ENCODE measurements at places on chromosomes 5 and 9.
A peak's percentile ranks its signal among the peaks of the same experiment; 100 is the strongest.

DNA sequence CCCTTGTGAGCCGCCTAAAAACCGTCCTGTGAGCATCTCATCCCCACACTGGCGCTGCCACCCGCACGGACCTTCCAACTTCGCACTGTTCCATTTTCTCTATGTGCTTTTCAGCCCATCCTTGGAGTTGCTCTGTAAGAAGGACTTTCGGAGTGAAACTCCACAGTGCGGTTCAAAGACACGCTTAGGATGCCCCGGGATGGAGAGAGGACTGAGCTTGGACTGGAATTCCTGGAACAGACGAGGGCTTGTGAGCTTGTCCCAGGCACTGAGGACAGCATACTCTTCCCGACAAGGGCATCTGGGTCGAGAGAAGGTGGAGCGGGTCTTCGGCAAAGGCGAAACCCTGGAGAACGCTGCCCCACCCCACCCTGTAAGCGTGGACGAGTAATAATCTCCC, 187.8 kb downstream of the MEF2C start:
- DNase-seq = no peak

DNA sequence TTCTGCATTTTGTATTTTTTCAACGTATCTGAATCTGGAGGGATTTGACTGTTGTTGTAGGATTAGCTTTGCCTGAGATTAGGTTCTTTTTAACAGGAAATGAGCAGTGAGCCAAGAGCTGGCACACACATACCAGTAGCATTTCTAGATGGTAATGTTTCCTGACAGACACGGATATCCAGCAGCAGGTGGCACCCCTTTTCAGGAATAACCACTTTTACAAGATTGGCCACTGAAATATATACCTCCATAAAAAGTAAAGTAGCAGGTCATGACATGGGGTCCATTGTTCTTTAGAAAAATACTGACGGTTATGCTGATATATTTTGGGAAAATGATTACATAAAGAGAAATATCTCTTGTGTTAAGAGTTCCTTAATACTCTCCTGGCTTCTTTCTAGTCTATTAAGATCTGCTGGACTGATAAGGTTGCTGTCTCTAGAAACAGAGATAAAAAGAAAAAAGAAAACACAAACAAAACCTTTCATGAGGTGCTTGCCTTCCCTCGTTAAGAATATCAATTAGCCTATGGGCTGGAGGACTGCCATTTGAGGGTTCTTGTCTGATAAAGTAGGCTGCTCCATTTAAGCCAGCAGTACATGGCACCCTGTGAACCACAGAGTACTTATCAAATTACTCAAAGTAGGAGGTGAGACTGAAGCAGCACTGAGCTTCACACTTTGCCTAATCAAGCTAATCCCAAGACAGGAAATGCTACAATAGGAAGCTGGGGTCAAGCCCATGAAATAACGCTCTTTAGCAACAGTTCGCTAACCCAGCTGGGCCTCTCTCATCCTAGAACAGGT, 101.6 kb upstream of the PCA3 start:
- peak; percentile 71 for DNase-seq

- DNase-seq = no peak
Measured at GRCh38 chr5:53337827-53338226, 142.6 kb upstream of the FST start.

DNA sequence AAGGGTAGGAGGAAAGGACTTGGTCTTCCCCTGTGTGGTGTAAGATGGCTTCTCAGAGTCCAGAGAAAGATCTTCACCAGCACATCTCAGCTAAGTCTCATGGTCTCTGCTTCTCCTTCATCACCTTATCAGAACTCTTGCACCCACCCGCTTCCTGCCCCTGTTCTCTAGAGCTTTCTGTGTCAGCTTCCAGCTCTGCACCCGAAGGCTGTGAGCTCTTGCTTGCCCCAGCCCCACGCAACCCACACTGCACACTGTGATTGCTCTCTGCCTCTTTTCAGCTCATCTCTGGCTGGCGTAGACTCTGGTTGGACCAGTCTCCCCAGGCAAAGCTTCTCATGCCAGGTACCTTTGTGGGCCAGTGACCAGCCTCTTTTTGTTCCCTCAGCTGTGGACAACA, 93.2 kb upstream of the RAPGEF1 start:
- DNase-seq = no peak

DNA sequence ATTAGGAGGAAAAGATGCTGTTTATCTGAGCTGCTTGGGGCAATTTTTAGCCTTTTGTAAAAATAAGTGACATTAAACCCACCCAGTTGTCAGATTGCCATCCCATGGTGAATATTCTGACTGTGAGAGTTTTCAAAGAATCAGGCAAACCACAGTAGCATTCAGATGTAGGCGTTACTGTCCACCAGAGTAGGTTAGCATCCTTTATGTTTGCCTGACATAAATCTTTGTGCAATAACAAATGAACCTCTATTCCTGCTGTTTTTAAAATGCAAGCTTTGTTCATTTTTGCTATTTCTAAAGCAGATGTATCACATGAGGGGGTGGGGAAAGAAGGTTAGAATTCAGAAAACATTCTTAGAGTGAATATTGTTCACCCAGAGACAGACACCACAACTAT, 427.8 kb downstream of the CDH9 start:
- peak; percentile 11 for DNase-seq

DNA sequence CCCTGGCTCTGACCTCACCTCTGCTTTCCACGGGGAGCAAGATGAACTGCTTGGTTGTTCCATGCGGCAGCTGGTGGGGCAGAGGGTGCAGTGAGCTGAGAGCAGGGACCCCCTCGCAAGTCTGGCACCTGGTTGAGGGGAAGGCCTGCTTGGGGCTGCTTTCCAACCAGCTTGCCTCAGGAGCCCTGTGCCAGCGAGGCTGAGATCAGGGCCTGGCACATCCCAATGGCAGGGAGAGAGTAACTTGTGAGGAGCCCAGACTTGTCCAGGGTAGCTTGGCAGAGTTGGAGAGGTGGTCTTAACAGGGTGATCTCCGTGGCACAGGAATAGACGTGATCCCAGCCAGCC, 68.9 kb downstream of the IQGAP2 start:
- DNase-seq = no peak

GRCh38 chr9:125902214-125902613, 155.0 kb downstream of the PBX3 start:
- DNase-seq = no peak

DNA sequence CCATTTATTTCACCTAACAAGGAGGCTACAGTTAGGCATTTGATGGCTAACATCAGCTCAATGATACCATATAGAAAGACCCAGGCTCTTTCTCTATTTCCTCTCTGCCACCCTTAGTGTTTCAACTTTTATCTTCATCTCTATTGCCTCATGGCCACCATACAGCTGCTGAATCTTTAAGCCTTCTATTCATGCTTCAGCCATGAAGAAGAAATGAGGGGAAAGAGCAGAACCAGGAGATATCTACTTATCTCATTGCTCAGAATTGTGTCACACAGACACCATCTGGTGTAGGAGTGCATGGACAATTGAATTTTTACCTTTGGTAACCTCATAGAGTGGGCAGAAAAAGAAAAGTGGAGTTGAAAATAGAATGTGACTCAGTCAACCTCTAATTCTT, 6.7 kb downstream of the GAPT start:
- no peak for DNase-seq
